ENCODE measurements at places on chromosomes 1 and 21.

GRCh38 chr1:236659792-236660587, 26.3 kb upstream of the ACTN2 start:
- DNase-seq: no peak

GRCh38 chr21:29949991-29950390, 10.2 kb upstream of the GRIK1 start:
- DNase-seq: no peak

DNA sequence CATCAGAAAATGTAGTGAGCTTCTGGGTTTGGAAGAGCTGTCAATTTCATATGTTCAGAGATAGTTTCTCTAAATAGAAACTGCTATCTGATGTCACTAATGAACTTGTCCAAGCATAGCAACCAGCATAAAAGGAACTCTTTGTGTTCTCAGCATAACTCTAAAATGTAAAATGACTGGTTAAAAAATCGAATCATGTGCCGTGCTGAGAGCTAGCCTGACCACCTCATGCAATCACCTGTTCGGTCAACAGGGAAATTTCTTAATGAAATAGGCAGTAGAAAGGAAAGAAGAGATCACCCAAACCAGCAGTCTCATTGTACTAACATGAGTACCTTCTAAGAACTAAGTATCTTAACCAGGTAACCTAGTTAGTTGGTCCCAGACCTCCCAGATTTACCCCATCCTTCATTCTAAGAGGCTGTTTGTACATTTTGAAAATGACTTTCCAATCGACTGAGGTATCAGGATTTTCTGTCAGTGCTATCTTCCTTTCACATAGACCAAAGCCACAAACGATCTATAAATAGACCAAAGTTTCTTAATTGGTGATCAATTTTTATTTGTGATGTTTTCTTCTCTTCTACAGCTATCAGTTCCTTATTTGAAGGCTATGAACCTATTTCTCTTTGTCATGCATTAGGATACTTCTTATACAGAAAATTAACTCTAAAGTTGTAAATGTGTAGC, 147.3 kb downstream of the TLR5 start:
- DNase-seq: no peak

GRCh38 chr21:37357691-37358090, 8.9 kb upstream of the DYRK1A start:
- no peak for DNase-seq

GRCh38 chr1:79355090-79355489, 348.6 kb upstream of the ADGRL4 start:
- no peak for DNase-seq

DNA sequence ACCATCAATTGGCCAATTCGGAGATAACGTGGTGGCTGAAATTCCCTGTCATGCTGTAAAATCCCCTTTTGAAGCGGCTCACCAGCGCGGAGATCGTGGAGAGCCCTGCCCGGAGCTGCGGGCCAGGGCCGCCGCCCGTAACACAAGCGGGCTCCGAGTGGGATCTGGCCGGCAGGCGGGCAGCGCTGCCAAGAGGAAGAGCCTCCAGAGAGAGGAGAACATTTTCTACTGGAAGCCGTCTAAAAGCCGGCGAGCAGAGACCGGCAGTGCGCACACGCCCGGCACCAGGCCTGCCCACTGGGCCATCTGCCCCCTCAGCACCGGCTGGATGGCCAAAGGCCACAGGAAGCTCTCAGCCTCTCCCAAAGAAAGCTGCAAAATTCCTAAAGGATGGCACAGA, 15.5 kb downstream of the SSBP3 start:
- DNase-seq: no peak

DNA sequence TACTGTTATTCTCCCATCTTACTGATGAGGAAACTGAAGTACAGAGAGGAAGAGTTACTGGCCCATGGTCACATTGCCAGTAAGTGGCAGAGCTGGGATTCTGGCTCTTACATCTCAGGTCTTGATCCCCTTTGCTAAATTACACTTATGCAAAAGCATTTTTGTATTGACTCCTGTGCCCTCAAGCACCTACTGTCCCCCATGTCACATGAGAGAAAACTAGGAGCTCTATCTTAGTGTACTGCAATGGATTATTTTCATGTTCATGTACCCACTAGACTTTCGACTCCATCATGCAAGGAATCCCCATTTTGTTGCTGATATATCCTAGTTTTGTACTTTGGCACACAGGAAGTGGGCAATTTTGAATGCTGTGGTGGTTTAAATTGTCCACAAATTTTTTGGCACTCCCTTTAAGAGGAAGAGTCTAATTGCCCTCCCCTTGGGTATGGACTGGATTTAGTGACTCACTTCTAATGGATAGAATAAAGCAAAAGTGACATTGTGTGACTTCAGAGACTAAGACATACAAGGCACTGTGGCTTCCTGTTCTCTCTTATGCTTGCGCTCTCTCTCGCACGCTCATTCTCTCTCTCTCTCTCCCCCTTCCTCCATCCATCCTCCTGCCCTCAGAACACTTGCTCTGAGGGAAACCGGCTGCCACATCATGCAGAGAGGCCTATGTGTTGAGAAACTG, 43.5 kb upstream of the JAK1 start:
- DNase-seq: no peak

DNA sequence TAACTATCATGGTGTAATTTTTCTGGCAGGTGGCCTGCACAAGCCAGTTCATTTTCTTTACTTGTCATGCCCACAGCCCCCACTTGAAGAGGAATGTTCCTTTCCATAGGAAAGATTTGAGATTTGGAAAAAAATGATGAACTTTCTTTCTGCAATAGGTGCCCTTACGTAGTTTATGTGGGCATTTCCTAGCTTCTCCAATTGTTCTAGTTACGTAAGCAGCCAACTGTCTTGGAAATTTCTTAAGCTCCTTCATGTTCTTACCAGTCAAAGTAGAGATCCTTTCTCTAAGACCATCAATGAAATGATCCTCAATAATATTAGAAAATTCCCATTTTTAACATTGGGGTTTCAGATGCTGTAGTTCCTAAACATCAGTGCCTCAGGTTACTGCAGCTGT, 109.5 kb upstream of the F3 start:
- no peak for DNase-seq

GRCh38 chr1:1755426-1755825, 22.8 kb downstream of the NADK start:
- no peak for DNase-seq

DNA sequence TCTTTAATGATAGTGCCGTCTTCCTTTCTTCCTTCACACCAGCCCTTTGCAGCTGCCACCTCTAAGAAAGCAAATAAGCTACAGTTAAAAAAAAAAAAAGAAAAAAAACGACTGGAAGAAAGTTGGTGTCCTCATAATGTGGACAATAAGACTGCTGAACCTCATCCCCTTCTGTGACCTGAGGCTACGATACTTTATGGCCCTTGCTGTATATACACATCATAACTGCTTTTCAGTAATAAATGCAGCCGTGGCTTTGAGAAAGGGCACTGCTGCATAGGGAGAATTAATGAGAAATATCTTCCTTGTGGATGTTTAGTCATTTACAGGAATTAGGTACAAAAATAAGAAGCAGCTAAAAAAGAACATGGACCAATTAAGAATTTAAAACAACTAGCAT, 333.8 kb upstream of the ADGRL2 start:
- DNase-seq: no peak

DNA sequence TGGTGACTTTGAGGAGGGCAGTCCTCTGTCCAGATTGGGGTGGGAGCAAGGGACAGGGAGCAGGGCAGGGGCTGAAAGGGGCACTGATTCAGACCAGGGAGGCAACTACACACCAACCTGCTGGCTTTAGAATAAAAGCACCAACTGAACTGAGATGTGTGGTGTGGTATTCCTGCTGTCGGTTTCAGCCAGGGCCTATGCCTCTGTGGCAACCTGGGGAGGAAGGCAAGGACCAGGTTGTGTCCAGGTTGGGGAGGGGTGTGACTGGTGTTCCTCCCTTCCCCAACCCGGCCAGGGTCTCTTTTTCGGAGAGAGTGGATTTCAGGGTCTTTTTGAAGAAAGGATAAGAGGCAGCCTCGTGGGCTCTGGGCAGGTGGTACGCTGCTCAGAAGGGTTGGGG, 6.3 kb downstream of the PROK1 start:
- no peak for DNase-seq

All from neural progenitor cell (in vitro differentiated cells).